ENCODE measurements at places on chromosomes 4 and X.
A peak's percentile ranks its signal among the peaks of the same experiment; 100 is the strongest.

DNA sequence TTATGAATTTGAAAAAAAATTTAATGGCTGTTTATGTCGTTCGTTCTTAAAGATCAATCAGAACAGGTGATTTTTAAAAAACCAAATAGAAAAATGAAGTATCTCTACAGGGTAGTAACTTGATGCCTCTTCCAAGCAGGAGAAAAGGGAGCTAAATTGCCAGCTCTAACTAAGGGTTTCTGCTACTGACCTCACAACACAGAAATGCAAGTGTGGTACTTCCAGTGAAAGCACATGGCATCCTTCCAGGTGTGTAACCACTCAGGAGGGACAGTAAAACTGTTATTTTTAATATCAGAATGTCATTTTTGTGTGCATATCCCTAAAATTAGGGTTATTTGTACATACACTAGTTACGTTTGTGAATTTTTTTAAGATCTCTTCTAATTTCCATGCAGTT is 116.8 kb upstream of the ZCCHC13 start:
- peak; percentile 6 for DNase-seq

GRCh38 chr4:112341033-112341432 is 43.9 kb downstream of the ALPK1 start:
- DNase-seq, result no peak

- DNase-seq, result peak; percentile 14
These were observed 20.0 kb upstream of the FGFBP2 start for GRCh38 chr4:15982842-15983524.

DNA sequence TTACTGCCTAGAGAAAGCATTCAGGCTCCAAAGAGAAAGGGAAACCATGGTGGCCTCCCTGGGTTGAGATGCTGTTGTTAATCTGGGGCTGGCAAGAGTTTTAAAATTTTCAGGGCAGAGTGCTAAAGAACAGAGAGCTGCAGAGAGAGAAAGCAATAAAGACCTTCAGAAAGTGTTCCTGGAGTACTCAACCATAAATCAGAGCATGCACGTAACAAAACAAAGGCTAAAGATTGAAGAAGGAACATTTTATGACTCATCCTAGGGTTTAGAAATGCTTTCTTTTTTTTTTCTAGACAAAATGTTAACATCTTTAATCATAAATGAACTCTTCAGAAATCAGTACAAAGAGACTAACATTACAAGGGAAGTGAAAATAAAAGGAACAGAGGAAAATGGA is 562.3 kb upstream of the NDST4 start:
- peak; percentile 11 for DNase-seq

GRCh38 chr4:48340276-48340964 is 909 bp upstream of the SLAIN2 start:
- DNase-seq, result peak; percentile 75

DNA sequence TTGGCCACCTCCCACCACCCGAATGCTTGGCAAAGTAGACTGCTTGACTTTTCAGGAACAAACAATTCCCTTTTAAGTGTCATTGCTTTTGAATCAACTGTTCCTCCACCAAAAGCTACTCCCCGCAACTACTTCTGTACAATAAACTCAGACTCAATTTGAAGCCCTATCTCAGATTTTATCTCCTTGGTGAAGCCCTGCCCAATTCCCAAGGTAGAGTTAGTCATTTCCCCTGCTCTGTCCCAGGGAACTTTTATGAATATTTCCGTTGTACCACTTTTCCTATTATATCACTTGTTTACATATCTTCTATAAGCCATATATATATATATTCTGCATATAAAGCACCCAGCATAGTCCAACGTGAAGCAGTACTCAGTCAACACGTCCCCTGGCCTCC is 102.8 kb downstream of the C4orf51 start:
- no peak for DNase-seq

- peak; percentile 53 for DNase-seq
These were observed 272.9 kb downstream of the CFAP299 start for GRCh38 chr4:80608281-80608980.

DNA sequence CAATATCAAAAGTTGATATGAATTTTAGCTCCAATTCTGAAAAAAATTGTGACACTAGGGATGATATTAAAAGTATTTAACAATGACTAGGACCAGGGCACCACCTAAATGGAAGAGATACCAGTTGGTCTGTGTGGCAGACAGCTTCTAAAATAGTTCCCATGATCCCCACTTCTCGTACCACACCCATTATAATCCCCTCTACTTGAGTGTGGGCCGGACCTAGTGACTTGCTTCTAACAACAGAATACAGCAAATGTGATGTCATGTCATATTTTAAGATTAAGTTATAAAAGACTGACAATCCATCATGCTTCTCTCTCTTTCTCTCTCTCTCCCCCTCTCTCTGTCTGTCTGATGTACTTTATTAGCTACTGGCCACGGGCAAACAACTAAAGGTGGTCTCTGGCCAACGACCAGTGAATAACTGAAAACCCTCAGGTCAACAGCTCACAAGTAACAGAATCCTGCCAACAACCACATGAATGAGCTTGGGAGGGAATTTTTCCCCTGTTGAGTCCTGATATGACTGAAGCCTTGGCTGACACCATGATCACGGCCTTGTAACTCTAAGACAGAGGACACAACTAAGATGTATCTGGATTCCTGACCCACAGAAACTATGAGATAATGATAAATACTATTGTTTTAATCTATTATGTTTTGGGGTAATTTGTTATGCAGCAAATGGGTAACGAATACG is 34.4 kb downstream of the FAM13A start:
- no peak for DNase-seq

GRCh38 chrX:11334165-11334564 is 41.0 kb downstream of the AMELX start:
- no peak for DNase-seq

DNA sequence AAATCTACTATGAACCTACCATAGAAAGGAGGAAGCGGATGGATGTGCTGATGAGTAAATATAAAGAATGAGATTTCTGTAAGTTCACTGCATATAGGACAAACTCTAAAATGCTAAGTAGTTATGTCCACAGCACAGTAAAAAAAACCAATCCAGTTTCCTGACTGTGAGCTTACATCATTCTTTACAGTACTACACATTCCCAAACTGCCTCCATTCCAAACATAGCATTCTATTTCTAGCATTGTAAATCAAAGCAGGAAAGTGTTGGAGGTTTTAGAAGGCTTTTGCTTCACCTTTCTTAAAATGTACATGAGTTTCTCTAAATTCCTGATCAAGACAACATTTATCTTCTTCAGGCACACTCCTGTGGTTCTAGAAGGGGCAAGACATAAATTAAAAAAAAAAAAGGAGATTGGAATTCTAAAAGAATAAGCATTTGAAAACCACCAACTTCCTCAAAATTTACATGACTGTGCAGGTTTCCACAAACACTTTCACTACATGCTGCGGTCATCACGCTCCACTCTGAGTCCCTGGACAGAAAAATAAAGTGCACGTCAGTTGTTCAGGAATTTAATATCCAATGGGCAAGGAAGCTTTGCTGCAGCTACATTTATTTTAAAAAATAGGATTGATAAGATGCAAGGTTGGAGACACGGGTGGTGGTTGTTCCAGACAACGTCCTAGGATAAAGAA is 297.6 kb upstream of the STS start:
- peak; percentile 52 for DNase-seq

DNA sequence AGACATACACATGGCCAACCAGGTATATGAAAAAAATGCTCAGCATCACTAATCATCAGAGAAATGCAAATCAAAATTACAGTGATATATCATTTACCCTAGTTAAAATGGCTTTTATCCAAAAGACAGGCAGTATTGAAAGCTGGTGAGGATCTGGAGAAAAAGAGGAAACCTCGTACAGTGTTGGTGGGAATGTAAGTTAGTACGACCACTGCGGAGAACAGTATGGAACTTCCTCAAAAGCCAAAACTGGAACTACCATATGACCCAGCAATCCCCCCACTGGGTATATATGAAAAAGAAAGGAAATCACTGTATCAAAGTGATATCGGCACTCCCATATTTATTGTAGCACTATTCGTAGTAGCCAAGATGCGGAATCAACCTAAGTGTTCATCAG is 23.4 kb downstream of the ABHD18 start:
- no peak for DNase-seq

DNA sequence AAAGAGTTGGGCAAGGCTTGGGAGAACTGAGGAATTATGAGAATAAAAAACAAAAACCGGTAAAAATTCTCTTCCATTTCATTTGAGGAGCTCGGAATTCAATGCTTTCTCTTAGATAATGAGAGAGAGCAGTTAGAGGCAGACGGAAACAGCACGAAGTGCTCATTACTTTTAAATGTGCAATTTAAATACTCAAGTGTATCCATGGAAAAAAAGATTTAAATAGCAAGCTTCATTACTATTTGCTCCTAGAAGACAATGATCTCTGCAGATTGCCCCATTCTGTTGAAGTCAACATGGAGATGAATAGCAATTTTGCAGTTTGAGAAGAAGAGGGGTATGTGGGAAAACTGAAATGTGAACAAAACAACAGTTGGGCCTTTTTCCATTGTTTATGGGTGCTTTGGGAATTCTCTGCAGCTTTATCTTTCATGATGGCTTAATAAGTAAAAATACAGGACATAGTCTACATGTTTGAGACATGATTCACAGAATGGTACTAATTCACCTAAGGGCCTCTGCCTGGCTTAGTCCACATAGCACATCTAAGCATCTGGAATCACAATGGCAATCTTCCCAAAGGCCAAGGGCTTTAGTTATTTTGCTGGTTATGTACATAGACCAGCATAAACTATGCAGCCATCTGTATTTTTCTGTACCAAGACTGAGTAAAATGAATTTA is 512.7 kb upstream of the FAT1 start:
- peak; percentile 92 for DNase-seq

DNA sequence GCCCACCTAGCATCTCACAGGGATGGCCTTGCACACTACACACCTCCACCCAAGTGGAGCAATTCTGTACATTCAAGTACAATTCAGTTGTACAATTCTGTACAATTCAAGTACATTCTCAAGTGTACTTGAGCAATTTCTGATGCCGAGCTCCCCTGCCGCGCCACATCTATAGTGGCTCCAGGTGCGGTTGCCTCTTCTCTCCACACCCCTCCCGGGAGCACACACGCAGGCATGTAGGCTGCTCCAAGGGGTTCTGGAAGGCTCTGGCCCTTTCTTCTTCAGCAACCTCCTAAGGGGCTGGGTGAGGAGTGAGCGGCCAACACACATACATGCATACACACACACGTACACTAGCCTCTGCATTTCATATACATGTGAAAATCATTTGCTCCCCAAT is 18.9 kb upstream of the DUSP9 start:
- DNase-seq, result no peak

- no peak for DNase-seq
These were observed 2.7 kb upstream of the AVPR2 start for GRCh38 chrX:153901753-153902140.

- DNase-seq, result peak; percentile 90
These were observed 174.8 kb upstream of the GLRA2 start for GRCh38 chrX:14354521-14354920.

DNA sequence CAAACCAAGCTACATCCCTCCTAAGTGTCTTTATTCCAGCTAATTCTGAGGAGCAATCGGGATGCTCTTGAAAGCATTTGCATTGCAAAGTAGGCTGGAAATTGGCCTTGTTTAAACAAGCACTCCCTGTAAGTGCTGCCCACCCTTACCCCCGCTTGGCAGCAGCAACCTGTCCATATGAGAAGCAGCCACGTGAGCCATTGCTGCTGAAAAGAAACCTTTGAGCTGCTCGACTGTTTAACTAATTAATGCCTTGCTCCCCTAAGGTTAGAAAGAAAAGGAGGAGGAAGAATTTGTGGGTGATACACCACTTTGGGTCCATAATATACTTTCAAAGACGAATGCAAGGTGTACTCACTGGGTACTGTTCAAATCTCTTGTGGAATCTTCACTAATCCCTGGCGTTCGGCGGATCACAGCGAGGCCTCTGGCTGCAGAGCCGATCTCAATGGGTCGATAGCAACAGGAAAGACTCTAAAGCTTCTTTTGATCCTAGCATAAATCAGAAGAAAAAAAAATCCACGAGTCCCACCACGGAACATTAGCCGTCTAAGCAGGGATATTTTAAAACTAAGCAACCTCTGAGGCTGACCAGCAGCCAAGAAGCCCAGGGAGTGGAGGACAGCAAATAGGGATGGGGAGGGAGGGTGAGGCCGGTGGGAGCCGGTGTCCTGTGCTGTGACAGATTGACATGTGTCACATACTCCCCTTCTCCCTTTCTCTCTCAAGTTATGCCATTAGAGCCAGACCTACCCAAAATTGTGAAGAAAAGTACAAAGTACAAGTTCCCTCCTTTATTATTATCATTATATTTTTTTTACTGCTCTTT is 37.2 kb upstream of the MGST2 start:
- DNase-seq, result no peak

- DNase-seq, result no peak
These were observed 130.8 kb downstream of the ANAPC10 start for GRCh38 chr4:144967161-144967560.

DNA sequence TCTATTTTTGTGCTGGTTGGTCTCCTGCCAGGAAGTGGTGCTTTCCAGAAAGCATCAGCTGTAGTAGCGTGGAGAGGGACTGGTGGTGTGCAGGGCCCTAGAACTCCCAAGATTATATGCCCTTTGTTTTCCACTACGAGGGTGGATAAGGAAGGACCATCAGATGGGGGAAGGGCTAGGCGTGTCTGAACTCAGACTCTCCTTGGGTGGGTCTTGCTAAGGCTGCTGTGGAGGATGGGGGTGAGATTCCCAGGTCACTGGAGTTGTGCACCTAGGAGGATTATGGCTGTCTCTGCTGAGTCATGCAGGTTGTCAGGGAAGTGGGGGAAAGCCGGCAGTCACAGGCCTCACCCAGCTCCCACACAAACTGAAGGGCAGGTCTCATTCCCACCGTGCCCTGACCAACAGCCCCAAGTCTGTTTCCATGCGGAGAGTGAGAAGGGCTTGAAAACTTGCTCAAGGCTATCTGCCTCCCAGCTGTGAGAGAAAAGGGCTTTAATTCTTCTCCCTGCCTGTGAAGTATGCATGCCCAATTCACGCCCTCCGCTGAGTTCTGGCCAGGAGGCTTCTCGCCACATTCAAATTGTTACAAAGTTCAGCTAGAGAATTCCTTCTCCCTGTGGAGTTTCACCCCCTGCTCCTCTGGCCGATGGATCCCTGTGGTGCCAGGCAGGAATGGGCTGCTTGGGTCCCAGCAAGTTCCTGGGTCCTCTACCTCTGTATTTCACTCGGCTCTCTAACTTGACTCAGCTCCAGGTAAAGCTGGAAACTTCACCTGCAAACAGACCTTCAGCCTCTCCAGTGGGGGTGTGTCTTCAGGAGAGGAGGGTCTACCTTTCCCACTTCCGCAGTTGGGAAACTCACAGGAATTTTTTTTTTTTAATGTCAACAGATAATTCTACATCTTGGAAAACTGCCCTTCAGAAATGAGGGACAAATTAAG is 7.7 kb upstream of the CSTF2 start:
- no peak for DNase-seq

DNA sequence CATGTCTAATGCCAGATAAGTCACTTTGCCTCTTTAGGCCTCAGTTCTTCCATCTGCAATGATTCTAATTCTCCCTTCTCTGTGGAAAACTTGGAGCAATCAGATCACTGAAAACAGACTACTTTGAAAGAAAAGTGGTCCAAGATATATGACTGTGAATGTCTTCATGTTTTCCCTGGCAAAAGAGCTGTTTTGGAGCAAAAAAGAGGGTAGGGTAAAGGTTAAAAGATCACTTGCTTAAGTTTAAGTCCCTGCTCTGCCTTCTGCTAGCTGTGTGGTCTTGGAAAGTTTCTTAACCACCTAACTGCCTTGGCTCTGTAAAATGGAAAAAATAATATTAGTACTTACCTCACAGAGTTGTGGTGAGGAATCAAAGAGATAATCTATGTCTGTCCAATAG is 140.3 kb upstream of the PAK3 start:
- DNase-seq, result no peak

- peak; percentile 21 for DNase-seq
These were observed 51.2 kb downstream of the TRIML1 start for GRCh38 chr4:188190461-188190860.

Data from fibroblast of skin of right quadriceps (primary cell).